ENCODE measurements at places on chromosomes 2 and 18. TPM values are rescaled to one million over a fixed set of nuclear protein-coding genes. Genes with fewer than 3 reads are reported as not detected.

GRCh38 chr2:64770781-64771334 lies 117.1 kb upstream of the SERTAD2 start:
- DNase-seq, result peak; percentile 54

The MERTK gene
- total RNA-seq, result 11.0 TPM

- DNase-seq, result peak; percentile 69
These were observed 156.5 kb downstream of the TNS1 start for GRCh38 chr2:217846321-217846743.

The GAREM2 gene
- total RNA-seq, result 2.7 TPM

- DNase-seq, result no peak
These were observed 72.0 kb upstream of the RAB6C start for GRCh38 chr2:129907256-129907998.

- DNase-seq, result no peak
These were observed 47.8 kb upstream of the ODC1 start for GRCh38 chr2:10495988-10496313.

DNA sequence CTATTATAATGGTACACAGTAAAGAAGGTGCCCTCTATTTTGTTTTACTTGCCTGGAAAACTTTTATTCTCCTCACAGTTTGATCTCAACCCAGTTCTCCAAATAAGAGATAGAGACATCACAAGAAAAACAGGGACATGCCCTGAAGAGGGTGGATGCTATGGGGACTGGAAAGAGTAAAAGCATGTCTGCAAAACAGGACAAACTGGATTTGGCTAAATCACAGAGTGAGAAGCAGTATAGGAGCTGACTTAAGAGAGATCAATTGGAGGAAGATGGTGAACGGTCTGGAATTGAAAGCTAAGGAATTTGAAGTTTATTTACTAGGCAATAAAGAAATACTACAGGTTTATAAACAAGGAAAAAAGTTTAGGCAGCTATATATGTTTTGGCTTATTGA lies 33.0 kb downstream of the SP140L start:
- no peak for DNase-seq

DNA sequence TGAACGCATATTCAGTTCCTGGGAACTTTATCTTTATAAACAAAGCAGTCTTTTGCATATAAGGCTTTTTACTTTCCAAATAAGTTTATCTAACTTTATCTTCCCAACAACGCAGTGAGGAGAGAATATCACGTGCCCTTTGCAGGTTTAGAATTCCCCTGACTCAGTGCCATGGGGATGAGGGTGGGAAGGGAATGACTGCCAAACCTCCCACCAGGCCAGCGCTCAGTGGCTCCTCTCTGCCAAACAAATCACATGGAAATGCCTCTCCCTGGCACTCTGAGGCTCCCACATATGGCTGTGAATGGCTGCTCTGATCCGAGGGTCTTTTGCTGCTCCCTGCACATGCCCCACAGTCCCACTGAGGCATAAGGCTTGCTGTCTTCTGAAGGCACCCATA lies 158.3 kb downstream of the DNAH6 start:
- DNase-seq, result no peak

The OR6B3 gene
- total RNA-seq, result not detected
